ENCODE measurements at places on chromosomes 11 and 22.
A peak's percentile ranks its signal among the peaks of the same experiment; 100 is the strongest.

DNA sequence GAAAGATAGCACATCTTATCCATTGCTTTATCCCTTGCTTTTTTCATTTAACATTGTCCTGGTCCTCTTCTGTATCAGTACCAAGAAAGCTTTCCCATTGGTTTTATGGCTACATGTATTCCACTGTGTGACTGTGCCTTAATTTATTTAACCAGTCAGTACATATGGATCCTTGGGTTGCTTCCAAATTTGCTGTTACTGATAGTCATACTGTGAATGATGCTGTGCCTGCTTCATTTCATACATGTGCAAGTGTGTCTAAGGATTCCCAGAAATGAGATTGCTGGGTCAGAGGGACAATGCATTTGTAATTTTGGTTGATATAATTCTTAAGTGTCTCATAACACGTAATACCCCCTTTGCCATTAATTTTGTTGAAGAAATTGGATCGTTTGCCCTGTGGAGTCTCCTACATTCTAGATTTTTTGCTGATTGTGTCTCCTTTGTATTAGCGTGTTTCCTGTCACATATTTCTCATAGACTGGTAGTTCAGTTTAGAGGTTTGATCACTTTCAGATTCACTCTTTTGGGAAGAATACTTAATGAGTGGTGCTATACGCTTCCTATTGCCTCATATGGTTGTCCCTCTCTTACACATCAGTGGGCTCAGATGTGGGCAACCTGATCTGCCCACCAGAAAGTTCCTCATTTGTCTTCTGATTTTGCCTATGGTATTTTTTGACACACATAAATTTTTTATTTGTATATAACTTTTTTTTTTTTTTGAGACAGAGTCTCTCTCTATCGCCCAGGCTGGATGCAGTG is 35.3 kb downstream of the MYBPC3 start:
- no peak for DNase-seq

DNA sequence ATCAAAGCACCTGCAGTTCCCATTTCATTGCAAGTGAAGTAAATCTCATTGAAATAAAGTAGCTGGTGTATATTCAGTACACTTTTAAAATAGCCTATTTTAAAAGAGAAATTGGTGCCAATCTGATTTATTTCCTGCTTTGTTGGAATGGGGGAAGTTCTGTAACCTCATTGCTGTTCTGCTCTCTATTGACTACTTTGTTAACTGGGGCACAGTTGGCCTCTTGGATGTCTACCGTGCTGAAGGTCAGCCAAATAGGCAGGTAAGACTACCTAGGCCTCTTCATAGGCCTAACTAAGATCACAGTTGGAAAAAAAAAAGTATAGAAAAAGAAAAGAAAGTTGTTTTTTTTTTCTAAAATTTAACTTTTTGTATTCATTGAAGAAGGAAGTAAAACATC is 9.2 kb downstream of the CTNND1 start:
- no peak for DNase-seq

DNA sequence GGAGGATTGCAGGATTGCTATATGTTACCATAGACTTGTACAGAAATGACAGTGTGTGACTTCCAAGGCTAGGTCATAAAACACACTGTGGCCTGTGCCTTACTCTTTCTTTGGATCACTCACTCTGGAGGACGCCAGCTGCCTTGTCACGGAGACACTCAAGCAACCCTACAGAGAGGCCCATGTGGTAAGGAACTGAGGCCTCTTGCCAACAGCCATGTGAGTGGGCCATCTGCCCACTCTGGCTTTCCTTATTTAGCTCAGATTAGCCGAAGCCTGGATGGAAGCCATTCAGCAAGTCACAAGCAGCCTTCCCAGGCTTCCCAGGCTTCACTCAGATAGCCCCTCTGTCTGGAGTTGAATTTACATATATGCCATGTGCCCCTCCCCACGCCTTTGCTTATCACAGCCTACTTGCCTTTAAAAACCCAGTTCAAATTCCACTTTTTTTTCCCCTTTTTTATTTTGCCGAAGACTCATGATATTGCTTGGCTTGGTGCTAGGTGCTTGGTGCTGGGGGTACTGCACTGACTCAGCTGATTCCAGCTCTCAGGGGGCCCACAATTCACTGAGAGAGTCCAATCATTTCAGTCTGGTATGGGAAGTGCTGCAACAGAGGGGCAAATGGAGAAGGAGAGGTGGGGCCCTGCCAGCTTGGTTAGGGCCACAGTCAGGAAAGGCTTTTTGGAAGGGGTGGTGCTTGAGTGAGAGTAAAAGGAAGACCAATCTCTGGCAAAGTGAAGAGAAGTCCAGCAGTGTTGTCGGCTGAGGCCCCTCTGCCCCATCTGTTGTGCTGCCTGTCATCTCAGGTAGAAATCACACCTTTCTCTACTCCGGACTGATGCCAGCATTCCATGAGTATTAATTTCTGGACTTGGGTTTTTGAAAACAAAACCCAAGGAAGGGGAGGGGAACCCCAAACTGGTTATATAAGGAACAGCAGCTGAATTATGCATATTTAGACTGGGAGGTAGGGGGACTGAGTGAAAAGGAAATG is 14.5 kb upstream of the P4HA3 start:
- no peak for DNase-seq

- DNase-seq, result no peak
These were observed 132.5 kb downstream of the WT1 start for GRCh38 chr11:32302826-32303225.

GRCh38 chr11:28476864-28477263 is 368.7 kb downstream of the METTL15 start:
- no peak for DNase-seq

GRCh38 chr22:23070418-23071229 is at the start of gene GNAZ:
Gene GNAZ, plus strand, starts transcription at chr22:23070519. Its CDS starts 25,177 bp downstream, at chr22:23095696.
- peak; percentile 6 for DNase-seq

- no peak for DNase-seq
These were observed 3.7 kb upstream of the TMPRSS13 start for GRCh38 chr11:117932947-117933346.

- no peak for DNase-seq
These were observed 101.8 kb upstream of the GAL start for GRCh38 chr11:68582416-68583040.
